AG08395 (cell line): ENCODE measurements at places on chromosomes 7 and 10.

GRCh38 chr10:117675514-117676055, 133.0 kb downstream of the EMX2 start:
- DNase-seq: no peak

DNA sequence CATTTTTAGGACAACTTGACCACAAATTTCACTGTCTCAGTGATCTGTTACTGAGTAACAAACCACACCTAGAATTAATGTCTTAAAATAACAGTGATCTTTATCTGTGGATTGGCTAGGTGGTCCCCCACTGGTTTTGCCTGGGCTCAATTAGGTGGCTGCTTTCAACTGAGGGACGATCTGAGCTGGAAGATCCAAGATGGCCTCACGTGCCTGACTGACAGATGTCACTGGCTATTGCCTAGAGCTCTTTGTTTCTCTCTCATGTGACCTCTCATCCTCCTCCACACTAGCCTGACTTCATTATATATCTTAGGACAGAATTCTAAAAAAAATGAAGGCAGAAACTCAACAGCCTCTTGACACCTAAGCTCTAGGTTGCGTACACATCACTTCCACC, 59.7 kb downstream of the HACD1 start:
- no peak for DNase-seq

GRCh38 chr10:62638062-62638477, 166.4 kb upstream of the ADO start:
- DNase-seq: no peak

DNA sequence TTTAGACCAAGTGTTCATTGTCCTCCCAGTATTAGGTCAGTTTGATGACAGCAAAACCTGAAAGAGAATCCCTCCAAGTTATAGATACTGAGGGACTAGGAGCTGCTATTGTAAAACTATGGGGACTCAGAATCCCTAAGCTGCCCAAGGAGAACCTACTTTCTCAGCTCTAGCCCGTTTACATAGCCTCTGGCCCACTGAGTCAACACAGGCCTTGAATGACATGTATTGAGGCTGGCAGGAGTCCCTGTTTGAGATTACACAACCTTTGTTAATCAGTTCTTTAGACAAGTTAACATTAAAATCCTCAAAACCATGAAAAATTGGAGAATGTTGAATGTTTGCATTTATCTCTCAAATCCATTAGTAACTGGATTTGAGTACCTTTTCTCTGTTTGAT, 1079.0 kb downstream of the KCNMA1 start:
- peak; percentile 40 for DNase-seq

DNA sequence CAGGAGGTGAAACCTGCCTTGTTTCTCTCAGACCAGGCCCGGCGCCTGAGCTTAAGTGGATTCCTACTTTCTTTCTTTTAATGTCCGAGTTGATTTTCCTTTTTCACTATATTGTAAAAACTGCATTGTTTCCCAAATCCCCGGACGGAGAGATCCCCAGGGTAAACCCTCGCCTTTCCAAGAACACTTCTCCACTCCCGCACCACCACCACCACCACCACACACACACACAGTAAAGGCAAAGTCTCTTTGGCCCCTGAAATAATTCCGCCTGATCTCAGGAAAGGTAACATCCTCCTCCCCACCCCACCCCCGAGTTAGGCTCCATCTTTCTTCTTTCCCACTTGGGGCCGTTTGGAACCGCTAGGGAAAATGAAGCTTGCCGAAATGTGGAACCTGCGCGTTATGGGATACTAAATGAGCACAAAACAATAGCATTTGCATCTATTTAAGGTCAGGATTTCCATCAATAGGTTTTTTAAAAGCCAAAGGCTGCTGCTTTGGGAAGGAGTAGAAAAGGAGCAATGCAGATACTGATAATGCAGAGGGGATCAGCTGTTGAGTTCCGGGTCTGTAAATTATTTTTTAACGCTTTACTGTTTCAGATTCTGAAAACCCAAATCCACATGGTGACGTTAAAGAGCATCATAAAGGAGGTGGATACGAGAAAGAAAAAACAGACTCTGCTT, 2.5 kb downstream of the HPSE2 start:
- no peak for DNase-seq
